ENCODE measurements at places on chromosomes 16 and 17.

GRCh38 chr16:84107921-84108320 lies 8.8 kb downstream of the MBTPS1 start:
- no peak for DNase-seq

- DNase-seq = no peak
Observed at GRCh38 chr17:79633993-79634813, 23.4 kb upstream of the RBFOX3 start.

- no peak for DNase-seq
Observed at GRCh38 chr16:5722116-5722619, 624.6 kb upstream of the EEF2KMT start.

- no peak for DNase-seq
Observed at GRCh38 chr16:1915732-1916639, 2.2 kb downstream of the HS3ST6 start.

DNA sequence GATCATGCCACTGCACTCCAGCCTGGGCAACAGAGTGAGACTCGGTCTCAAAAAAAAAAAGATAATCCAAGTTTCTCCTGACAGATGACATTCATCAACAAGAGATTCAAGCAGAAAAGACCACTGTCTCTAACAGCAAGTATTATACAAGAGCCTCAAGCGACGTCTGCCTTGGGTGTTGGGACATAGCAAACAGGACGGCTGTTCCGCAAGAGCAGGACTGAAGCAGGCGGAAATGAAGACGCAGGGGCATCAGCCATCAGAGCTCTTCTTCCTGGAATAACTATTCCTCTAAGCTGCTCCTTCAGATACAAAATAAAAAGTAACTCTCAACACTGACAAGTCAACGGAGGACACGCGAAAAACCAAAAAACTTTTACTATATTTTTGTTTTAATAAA lies 54.0 kb downstream of the ANKRD11 start:
- DNase-seq = no peak

DNA sequence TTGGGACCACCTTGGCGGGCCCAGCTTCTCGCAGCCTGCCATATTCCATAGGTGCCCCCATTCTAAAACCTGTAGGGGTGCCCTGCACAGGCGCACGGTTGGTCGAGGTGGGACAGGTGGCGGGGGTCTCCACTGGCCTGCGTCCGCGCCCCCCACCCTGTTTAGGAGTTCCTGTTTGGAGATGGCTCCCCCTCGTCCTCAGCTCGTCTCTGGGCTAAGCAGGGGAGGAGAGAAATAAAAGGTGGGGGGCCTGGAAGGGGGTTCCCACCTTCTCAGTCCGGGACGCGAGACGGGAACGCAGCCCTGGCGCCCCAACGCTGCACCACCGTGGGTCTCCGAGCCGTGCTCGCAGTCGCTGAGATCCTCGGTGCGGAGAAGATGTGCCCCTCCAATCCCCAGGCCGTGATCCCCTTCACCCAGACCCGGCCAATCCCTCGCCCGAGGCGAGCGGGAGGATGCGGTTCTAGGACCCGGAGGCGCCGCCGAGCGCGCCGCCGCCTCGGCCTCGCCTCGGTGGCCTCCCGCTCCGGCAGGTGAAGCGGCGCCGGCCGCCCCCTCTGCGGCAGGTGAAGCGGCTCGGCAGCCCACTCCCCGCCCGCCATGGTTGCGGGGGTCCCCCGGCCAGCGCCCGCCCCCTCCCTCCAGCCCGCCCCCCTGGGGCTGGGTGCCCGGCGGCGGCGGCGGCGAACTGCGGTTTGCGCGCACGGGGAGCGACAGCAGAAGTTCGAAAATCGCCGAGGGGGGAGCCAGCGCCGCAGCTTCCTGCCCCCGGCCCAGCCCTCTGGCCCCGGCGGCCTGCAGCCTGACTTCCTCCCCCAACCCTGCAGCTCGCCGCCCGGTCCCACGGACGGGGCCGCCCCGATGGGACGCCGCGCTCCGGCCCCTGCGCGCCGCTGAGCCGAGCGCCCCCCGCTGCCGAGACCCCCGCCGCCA lies at the start of gene FMNL1:
FMNL1 (plus strand) TSS at position 805 of the 933 bp plus-strand sequence. CDS start 240 bp downstream, outside the sequence.
- no peak for DNase-seq

- DNase-seq = peak; percentile 78
Observed at GRCh38 chr16:66608241-66609138, 4.0 kb downstream of the CMTM3 start.
